SK-N-DZ (cell line): ENCODE measurements at places on chromosomes 1 and 21.

- no peak for DNase-seq
These were observed 9.9 kb upstream of the DCAF6 start for GRCh38 chr1:167926486-167926997.

DNA sequence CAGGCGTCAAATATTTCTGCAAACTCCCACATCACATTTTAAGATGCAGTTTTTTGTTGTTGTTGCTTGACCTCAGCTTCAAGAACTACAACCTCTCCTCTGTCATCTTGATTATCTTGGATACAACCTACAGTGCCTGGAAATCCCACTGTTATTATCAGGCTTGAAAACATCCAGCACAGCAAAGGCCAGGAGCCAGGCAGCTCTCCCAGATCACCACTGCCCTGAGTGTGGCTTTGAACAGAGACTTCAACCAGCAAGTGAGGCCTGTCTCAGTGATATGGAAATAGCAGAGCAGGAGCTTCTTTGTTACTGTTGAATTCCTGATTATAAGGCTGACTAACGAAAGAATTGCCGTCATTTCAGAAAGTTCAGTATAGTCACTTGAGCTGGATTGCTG is 28.5 kb downstream of the CCDC190 start:
- no peak for DNase-seq

DNA sequence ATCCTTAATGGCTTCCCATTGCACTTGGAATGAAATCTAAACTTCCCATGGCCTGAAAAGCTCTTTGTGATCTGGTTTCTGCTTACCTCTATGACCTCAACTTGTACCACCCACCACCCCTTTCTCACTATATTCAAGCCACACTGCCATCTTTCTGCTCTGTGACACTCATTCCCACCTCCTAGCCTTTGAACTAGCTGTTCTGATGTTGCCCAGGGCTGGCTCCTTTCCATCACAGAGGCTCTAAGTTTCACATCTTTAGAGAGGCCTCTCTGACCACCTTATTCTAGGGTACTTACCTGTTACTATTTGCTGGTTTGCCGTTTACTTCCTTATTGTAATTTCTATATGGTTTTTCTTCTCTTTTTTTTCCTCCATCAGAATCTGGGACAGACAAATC is 4.2 kb downstream of the MPZL1 start:
- no peak for DNase-seq

- DNase-seq = no peak
These were observed 24.9 kb upstream of the ZNF644 start for GRCh38 chr1:91046766-91047165.

DNA sequence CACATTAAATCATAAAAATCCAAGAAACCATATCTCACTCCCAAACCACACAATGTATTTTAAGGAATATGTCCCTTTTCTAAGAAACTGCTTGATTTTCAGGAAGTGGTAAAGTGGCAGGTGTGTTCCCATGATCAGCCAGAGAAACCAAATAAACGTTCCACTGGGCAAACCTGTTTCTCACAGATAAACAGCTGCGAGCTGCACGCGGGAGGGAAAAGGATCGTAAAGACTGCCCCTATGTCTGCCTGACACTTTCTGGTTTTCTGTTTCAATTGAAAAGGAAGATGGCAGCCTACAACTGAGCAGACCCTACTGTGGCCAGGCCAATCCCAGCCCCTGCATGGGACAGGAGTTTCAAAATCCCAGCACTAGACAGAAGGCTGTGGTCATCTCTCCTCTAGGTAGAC is 36.6 kb downstream of the HIVEP3 start:
- DNase-seq = no peak

- no peak for DNase-seq
These were observed 1719.5 kb downstream of the MRPL39 start for GRCh38 chr21:23887725-23888306.
